Left renal cortex interstitium (tissue), 4 donors: ENCODE measurements at places on chromosomes 4 and X.

GRCh38 chr4:128155231-128155855 is 94.2 kb downstream of the LARP1B start:
- no peak for DNase-seq

- no peak for DNase-seq
These were observed 30.9 kb downstream of the GATB start for GRCh38 chr4:151729731-151730559.

- DNase-seq = no peak
These were observed 135.4 kb downstream of the HMX1 start for GRCh38 chr4:8736090-8736825.

DNA sequence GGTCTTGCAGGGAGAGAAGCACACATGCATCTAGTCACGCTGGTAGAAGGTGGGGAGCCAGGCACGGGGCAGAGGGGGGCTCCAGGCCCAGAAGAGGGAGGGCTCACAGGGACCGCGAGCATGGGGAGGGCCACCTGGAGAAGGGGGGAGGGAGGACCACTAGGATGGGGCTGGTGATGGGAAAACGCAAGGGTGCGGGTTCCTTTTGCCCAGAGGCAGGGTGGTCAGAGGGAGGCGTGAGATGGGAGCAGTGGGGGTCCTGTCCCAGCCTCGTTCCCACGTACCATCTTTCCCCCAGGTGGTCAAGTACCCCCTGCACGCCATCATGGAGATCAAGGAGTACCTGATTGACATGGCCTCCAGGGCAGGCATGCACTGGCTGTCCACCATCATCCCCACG is 30.7 kb downstream of the WFS1 start:
- no peak for DNase-seq

GRCh38 chr4:7135389-7135746 is 57.0 kb upstream of the SORCS2 start:
- DNase-seq = no peak

- no peak for DNase-seq
These were observed 31.6 kb upstream of the C1QTNF7 start for GRCh38 chr4:15396157-15396800.

- DNase-seq = no peak
These were observed 36.5 kb upstream of the RASL11B start for GRCh38 chr4:52825460-52826090.

GRCh38 chr4:51943221-51943620 is 76.9 kb downstream of the LRRC66 start:
- no peak for DNase-seq

- DNase-seq = no peak
These were observed 4.8 kb upstream of the IQSEC2 start for GRCh38 chrX:53286171-53286570.

DNA sequence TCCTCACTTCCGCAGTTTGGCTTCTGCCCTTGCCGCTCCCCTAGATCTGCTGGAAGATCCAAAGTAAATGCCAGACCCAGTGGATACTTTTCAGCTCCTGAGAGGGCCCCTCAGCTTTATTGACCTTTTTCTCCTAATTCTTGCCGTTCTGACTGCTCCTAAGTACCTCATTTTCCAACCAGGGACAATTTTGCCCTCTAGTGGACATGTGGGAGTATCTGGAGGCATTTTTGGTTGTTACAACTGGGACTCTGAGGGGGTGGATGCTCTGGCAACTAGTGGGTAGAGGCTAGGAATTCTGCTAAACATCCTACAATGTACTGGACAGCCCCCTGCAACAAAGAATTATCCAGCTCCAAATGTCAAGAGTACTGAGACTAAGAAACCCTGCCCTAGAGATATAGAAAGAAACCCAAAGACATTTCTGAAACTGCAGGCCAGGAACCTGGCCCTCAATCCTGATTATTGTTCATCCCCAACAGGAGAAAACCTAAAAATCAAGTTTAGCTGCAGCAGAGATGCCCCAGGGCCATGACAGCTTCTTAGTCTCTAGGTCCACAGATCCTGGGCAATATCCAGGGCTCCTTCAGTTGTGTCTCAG is 3.4 kb downstream of the TEX13B start:
- DNase-seq = no peak

- no peak for DNase-seq
These were observed 28.9 kb upstream of the ACSL1 start for GRCh38 chr4:184854673-184855072.

- no peak for DNase-seq
These were observed 160.9 kb downstream of the SMIM20 start for GRCh38 chr4:26074712-26075430.

DNA sequence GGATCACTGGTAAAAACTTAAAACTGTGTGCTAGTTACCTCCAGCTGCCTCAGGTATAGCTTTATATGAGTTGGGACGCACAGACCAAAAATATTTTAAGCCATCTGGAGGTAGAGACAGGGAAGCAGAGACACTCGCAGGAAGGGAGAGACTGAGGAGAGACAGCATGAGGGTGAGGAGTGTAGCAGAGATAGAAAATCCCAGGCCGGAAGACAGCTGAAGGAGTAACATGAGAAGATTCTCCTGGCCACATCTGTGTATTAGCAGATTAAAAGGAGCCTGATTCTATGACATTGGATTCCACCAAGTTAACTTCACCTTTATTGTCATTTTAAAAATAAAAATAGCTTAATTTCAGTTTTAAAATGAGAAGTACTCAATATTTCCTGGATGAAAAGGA is 84.3 kb downstream of the PDLIM5 start:
- DNase-seq = no peak

GRCh38 chrX:107672955-107673378 is 44.7 kb downstream of the PRPS1 start:
- no peak for DNase-seq

DNA sequence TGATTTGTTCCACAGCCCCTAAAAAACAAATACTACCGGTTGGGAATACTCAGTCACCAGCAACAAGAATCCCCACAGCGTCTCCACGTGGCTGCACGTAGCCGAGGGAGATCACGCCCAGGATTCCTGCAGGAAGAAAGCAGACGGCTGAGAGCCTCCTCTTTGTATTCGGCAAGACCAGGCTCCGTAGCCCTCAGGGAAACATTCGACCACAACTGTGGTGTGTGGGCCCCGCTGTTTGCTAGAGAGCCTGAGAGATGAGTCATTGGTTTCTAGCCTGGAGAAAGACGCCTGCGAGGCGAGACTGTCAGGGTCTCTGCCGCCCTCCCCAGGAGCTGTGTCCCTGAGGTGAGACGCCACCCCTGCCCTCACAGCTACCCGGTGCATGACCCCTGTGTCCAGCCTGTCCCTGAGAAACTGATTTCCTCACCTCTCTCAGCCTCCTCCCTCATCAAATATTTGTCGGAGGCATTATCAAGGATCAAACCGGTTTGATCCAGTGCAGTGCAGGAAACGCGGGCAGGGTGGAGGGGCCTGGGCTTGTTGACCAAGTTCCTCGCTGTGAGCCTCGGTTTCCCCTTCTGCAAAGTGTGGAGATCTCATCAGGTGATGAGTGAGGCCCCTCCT is 4.7 kb upstream of the S100P start:
- no peak for DNase-seq

GRCh38 chr4:95877636-95878035 is 37.7 kb downstream of the PDHA2 start:
- no peak for DNase-seq

GRCh38 chr4:158170691-158171561 is 1.9 kb downstream of the GASK1B start:
- no peak for DNase-seq

- peak; percentile 9 for DNase-seq
These were observed 1.4 kb upstream of the RPS6KA3 start for GRCh38 chrX:20267931-20268701.

DNA sequence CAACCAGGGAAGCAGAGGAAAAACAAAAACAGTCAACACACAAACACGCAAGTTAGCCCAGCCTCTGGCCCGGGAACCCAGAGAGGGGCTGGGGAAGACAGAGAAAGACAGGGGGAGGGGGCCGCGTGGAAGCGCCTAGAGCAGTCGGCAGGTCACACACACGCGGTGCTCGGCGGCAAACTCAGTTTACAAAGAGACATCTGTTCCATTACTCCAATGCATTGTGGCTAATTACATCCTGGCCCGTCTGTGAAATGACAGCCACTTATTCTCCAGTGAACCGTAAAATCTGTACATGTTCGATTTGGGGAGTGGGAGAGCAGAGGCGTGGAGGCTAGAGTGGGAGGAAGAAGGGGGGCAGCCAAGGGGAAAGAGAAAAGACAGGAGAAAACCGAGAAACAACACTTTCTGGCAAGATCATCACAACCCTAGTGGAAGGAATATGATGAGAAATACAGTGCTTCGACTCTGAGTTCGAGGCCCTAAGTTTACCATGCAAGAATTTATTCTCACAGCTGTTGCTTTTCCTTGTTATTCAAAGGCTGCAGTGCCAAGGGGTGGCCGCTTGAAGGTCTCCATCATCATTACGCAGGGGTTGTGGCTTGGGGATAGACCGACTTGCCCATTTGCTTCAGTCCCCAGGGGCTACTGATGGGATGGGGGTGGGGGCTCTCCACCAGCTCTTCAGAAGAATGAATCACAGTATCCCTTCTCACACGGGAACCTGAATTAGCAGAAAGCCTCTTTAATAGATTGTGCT is 167.7 kb downstream of the MGST2 start:
- no peak for DNase-seq

DNA sequence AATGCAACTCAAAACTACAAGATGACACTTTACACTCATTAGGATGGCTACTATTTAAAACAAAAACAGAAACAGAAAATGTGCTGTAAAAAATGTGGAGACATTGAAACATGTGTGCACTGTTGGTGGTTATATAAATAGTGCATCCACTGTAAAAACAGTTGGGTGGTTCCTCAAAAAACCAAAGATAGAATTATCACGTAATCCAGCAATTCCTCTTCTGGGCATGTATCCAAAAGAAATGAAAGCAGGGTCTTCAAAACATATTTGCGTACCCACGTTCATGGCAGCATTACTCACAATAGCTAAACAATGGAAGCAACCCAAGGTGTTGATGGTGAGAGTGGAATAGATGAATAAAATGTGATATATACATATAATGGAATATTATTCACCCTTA is 967.2 kb downstream of the TRAM1L1 start:
- DNase-seq = no peak

GRCh38 chr4:40253906-40254305 is 57.1 kb downstream of the RHOH start:
- no peak for DNase-seq

DNA sequence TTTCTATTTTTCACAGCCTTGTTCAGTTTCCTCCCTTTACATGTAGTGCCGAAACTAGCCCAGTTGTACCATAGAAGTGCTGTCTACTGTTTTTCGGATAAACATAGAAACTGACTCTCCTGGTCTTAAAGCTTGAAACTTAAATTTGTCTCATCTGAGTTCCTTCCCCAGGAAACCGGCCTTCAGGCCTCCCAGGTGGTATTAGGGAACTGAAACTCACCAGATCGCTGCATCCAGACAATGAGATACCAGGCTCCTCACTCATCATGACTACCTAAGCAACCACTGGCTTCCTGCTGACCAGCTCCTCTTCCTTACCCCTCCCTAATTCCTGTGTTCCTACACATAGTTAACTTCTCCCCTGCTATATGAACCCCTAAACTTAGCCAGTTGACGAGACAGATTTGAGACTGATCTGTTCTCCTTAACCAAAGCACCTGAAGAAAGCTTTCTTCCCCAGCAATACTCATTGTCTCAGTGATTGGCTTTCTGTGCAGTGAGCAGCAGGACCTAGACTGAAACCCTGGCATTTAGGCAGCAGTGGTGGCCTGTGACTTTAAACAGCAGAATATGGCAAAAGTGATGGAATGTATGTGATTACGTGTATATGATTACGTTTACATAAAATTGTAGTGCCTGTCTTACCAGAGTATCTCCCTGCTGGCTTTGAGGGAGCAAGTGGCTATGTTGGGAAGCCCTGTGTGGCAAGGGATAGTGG is 959.1 kb upstream of the LCORL start:
- no peak for DNase-seq

DNA sequence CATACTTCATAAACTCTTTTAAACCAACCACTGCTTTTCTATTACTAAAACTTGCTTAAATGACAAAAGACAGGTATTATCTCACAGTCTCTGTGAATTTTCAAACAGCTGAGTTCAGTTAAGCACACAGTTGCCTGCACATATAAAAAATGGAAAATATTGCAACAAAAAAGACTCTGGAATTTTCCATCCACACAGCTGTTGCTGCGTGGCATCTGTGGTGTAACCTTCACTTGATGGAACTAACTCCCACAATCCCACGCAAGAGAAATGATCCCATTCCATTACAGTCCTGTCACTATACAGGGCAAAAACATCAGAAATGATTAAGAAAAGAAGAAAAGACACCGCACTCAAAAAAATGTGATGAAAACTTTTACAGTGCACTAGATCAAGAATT is 149.8 kb upstream of the TBL1X start:
- DNase-seq = no peak

GRCh38 chrX:135639066-135639780 is 74.2 kb upstream of the CT45A1 start:
- DNase-seq = no peak

GRCh38 chr4:85005865-85006377 is 39.4 kb upstream of the WDFY3 start:
- no peak for DNase-seq

DNA sequence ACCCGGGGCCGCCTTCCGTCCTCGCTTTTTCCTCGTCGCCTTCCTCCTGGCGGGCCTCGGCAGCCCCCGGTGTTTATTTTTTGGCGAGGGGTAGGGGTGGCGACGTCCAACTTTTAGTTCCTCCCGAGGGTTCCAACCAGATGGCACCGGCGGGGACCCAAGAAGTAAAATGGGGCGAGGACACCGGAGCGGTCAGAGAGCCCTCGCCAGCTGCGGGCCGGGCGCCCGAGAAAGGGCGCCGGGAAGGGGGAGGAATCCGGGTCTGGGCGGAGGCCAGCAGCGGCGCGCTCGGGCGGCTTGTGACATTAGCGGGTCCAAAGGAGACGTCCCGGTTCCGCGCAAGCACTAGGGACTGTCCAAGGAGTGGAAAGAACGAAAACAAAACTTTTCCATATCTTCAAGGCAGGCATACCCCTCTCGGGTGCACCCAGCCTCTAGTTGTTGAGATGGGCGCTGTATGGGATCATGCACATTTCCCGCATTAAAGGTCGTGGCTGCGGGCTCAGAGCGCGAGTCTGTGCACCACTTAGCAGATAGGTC is 691 bp upstream of the USP46 start:
- DNase-seq = no peak

DNA sequence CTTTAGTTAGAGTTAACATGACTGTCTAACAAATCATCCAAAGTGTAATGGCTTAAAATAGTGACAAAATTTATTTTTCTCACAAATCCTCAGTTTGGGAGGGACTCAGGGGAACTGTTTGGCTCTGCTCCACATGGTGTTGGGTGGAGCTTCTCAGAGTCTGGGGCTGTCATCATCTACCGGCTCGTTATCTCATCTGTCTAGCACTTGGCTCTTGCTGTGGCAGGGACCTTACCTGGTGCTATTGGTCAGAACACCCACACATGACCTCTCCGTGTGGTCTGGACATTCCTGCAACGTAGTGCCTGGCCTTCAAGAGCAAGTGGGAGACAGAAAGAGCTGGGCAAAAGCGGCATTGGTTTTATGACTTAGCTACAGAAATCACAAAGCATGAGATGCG is 866.9 kb upstream of the FRG1 start:
- DNase-seq = no peak

GRCh38 chr4:78342125-78342524 is 209.4 kb upstream of the ANXA3 start:
- no peak for DNase-seq
